M059J (cell line): ENCODE measurements at places on chromosomes 11 and 22. TPM values are rescaled to one million over a fixed set of nuclear protein-coding genes. Genes with fewer than 3 reads are reported as not detected.

Gene ZMAT5
- total RNA-seq = 19.4 and 27.5 TPM in 2 replicates

Gene CCDC34
- total RNA-seq = 15.3 and 23.5 TPM in 2 replicates

DNA sequence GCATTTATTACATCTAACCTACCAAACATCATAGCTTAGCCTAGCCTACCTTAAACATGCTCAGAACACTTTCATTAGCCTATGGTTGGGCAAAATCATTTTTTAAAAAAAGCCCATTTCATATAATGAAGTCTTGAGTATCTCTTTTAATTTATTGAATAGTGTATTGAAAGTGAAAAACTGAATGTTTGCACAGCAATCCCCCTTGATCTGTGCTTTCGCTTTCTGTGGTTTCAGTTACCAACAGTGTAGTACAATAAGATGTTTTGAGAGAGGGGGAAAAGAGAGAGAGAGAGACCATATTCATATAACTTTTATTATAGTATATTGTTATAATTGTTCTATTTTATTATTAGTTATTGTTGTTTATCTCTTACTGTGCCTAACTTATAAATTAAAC, 8.4 kb upstream of the MAP6 start:
- DNase-seq = no peak

DNA sequence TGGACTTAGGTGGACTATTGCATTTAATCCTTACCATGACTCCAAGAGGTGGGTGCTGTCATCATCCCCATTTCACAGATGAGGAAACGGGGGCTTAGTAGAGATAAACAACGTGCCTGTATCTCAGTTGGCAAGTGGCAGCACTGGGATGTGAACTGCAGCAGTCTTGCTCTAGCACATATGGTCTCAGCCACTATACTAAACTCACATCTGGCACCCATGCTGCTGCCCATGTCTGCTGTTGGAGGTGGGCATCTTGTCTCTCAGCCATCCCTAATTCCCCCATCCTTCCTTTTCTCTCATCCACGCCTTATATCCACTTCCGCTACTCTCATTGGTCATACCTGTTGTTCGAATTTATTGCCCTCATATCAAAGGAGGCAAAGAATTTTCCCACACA, 3.8 kb downstream of the PRG3 start:
- DNase-seq = no peak

DNA sequence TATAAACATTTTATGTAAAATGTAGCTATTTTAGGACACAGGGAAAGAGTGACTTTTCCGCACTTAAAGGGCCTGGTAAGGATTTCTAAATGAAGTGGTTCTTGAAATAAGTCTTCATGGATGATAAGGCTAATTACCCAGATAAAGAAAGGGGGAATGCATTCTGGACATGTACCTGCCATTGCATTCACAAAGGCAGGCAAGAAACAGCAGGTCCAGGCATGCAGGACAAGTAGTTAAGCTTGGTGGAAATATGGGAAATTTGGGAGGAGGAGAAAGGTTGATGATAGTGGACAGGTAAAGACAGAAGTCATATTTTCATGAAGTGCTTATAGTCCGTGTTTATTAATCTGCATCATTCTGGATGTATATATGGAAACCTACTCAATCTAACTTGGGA, 621.2 kb downstream of the NTM start:
- no peak for DNase-seq

DNA sequence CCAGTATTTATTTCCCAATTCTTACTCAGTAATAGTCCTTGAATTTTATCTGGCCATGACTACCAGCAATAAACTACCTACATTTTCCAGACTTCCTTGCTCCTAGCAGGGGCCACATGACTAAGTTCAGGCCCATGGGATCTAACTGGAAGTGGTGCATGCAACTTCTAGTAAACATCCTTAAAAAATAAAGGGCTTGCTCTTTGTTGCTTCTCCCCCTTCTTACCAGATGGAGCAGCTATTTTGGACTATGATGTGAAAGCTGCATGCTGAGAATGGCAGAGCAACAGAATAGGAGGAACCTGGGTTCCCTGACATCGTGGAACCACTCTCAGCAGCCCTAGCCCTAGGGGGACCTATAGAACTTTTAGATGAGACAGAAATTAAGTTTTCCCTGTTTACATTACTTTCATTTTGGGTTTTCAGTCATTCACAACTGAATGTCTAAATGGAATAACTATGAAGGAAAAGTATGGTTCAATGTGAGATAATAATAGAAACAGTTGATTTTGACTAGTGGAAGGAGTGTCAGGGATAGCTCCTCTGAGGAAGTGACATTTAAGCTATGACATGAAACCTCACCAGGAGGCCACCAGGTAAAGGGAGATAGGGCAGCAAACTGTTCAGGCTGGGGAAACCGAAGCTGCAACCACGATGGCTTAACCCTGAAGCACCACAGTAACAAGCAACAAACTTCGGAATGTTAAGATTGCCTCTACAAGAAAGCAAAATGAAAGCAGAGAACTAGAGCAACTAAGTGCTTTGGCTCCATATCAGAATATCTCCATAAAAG, 48.9 kb downstream of the PHF21A start:
- no peak for DNase-seq

DNA sequence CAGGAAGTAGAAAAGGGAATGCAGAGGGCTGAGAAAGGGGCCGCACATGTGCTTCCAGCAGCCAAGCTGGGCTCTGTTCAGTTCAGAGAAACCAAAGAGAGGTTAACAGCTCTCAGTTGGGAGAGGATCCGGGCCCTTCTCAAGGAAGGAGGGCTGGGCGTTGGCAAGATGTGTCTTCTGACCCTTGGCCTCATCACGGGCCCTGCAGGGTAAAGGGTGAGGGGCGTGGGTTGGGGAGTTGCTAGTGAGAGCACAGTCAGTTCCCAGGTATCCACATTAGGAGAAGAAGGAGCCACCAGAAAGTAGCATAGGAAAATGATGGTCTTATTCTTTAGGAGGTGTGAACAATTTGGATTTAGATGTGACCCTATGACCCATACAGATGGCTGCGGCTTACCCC, 73.0 kb downstream of the OSBP2 start:
- no peak for DNase-seq
